ENCODE measurements at places on chromosomes 3 and 15.

DNA sequence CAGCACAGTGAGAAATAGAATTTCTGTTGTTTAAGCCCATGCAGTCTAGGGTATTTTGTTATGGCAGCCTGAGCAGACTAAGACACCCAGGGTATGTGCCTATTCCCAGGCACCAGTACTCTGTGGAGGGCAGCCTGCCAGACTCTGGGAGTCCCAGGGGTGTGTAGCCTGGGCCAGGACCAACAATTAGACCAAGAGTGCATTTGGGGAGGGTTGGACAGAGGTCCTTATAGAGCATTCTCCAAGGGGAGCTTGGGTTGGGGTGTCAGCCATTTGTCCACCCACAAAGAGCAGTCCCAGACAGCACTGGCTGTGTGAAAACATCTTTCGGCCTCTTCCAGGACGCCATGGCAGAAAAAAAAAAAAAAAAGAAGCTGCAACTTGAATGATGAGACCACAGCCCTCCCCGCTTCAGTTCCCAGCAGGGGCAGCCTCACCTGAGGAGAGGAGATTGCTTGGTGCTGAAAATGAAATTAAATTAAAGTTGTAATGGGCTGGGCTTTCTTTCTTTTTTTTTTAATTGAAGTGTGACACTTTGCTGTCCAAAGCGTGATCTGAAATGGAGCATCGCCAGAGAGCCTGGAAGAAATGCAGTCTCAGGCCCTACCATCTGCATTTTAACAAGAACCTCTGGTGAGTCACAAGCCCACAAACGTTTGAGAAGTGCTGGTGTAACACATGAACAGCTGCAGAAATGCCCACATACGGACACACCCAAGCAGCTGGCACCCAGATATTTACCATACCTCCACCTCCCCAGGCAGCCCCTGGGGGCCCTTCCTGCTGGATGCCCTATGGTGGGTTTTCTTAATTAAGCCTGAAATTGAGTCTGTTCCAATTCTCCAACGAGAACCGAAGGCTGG is 21.3 kb upstream of the CAV3 start:
- DNase-seq = no peak

- no peak for DNase-seq
Observed at GRCh38 chr3:98596541-98597500, 3.4 kb upstream of the CPOX start.

GRCh38 chr15:56877255-56877970 is 41.0 kb upstream of the TCF12 start:
- no peak for DNase-seq

GRCh38 chr15:88108991-88109390 is 147.5 kb downstream of the NTRK3 start:
- no peak for DNase-seq

DNA sequence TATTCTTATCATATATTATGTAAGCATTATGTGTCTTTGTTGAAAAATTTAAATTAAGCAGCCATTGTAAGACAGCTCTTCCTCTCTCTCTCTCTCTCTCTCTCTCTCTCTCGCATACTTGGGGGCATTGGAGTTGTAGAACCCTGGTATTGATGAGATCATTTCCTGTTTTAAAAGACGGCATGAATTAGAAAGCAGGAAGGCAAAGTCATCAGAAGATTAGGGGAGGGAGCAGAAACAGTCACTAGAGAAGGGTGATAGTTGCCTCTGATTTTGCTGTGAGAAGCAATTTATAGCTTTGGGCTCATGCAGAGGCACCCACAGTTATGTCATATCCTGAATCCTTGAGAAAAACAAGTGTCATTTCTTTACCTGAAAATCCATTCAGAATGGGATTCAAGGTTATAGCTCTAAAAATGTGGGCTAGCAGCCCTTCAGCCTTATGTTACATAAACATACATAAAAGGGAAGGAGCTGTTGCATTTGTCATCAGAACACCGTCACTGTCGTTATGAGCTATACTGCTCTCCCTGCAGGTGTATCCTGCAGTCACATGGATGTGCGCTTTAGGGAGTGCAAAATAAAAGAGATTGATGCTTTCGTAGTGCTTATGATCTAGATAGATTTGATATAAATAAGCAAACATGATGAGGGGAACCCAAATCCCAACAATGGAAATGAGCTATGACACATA is 213.8 kb downstream of the NR1D2 start:
- no peak for DNase-seq

- no peak for DNase-seq
Observed at GRCh38 chr3:51874889-51875288, 512 bp downstream of the IQCF5 start.

DNA sequence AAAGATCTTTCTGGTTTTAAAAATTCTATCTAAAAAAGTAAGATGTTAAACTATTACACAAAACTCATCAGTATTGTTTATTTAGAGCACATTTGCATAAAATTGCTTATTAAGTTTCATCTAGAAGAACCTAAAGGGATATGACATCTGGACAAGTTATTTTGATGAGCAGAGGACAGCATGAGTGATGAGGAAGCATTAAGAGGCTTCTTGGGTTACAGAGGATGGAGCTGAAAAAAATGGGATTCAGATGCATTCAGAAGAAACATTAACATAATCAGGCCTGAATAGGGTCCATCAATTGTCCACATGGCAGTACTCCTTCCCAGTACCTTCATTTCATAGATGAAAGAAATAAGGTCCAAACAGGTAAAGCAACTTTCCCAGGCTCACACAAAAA is 41.6 kb downstream of the IMPG2 start:
- no peak for DNase-seq

DNA sequence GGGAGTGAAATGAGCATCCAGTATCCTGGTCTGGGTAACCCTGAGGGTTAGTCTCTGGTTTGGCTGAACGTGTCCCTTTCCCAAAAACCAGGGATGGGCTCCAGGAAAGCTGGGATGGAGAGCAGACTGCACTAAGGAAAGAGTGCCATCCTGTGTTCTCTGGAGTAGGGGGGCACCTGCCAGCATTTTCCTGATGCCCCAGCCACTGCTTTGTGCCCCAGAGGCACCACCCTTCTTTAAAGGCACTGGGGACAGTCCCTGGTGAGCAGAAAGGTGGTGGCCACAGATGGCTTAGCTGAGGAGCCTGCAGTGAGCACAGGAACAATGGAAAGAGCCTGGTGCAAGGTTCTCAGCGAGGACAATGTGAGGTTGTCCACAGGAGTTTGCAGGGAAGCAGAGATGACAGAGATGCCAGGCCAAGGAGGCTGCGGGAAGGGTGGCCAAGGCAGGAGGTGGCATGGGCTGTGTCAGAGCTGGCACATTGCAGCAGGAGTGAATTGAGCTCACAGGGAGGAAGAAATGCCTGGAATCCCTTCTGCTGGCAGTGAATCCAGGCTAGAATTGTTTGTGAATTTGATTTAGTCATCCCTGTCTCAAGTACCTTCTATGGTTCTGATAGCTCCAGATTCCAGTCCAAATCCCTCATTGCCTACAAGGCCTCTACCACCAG is 39.9 kb downstream of the AMOTL2 start:
- no peak for DNase-seq

- no peak for DNase-seq
Observed at GRCh38 chr3:21174461-21174860, 576.5 kb downstream of the ZNF385D start.

DNA sequence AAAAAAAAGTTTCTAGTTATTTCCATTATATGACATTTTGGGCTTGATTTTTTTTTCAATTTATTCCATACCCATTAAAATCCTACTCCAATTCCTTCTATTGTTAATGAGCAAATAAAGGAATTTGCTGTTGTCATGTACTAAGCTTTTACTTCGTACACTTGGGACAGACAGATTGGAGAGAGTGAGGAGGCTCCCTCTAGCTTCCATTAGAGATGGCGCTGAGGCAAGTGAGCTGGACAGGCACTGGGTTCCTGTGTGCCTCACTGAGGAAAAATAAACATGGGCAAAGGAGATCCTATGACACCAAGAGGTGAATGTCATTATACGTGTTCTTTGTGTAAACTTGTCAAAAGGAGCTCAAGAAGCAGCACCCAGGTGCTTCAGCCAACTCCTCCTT is 441.1 kb upstream of the MDFIC2 start:
- no peak for DNase-seq

DNA sequence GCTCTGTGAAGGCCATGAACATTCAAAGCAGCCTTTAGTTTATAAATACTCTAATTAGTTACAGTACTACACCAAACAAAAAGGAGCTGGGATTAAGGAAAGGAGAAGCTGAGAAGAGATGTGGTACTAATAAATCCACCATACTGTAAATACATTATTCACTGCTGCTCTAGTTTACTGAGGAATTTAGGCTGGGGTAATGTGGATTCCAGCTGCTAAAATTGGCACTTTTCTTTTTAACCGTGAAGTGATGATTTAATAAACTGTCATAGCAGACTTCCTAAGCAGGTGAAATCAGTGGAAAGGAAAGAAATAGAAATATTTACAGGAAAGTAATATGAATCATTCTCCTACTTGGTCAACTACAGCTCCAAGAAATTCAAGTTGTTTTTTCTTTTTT is 88.7 kb downstream of the TFG start:
- no peak for DNase-seq

GRCh38 chr15:90393040-90393439 is 5.0 kb downstream of the IQGAP1 start:
- DNase-seq = no peak

DNA sequence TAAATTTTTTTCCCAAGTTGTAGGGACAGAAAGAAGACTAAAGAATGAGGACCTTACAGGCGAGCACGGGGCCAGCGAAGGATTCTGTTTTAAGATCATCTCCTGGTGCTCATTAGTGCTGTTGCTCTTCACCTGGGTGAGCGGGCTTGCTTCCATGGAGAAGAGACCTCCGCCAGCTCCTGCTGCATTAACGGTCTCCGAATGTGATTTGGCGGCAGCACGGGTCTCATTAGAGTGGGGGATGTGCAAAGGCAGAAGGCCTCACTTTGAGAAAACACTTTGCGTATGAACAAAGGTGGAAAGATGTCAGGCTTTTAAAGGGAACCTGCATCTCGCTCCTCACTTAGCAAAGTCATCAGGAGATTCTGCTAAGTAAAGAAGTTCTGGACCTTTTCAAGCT is 753.4 kb upstream of the CFAP20DC start:
- DNase-seq = no peak

GRCh38 chr3:138173769-138174420 is 826 bp downstream of the DBR1 start:
- no peak for DNase-seq

GRCh38 chr3:29026959-29027358 is 253.9 kb upstream of the RBMS3 start:
- DNase-seq = no peak
